ENCODE measurements at places on chromosomes 1 and 21.

GRCh38 chr1:1024771-1025699 lies 5.1 kb downstream of the AGRN start:
- no peak for DNase-seq

GRCh38 chr1:161166669-161167548 lies 683 bp downstream of the PPOX start:
- no peak for DNase-seq

DNA sequence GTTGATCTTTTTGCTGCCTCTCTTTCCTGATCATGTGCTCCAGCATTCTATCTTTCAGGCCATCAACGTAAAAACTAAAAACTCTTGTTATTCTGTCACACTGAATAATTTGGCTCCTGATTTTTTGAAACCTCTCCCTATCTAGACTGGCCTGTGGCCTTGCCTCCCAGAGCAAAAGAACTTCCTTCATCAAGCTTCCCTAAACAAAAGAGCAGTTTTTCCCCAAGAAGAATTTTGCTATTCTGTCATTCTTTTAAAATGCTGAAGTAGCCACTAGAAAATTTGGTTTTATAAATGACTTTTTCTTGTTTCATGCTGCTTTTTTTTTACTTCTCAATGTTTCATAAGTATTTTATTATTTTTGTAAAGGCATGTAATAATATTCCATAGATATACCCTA lies 37.1 kb upstream of the CR2 start:
- DNase-seq: no peak

DNA sequence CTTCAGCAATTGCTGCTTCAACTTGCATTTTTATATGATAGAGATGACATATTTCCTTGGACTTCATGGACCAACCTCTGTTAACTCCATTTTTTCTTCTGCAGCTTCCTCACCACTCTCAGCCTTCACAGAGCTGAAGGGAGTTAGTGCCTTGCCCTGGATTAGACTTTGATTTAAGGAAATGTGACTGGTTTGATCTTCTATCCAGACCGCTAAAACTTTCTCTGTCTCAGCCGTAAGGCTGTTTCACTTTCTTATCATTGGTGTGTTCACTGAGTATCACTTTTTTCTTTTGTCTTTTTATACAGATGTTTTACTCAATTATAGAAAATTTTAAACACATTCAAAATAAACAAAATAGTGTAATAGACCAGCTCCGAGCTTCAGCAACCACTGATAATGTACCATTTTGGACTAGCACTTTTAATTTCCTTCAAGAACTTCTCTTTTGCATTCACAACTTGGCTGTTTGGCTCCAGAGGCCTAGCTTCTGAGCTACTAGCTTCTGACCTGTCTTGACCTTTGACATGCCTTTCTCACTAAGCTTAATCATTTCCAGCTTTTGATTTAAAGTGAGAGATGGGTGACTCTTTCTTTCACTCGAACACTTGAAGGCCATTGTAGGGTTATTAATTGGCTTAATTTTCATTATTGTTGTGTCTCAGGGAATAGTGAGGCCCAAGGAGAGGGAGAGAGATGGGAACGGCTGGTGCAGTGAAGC lies 9.3 kb downstream of the NEK7 start:
- DNase-seq: no peak

DNA sequence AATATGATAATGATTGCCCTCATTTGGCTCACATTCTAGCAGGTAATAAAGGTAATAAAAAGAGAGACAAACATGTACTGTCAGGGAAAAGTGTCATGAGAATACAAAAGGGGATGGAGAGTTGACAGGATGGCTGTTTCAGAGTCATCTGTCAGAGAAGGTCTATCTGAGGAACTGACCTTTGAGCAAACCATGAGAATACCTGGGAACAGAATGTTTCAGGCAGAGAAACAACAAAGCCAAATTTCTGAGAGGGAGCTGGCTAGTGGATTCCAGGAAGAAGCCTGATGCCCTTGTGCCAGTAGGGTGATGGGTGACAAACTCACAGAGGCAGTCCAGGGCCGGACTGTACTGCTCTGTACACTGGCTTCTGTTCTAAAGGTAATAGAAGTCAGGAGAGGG lies 107.2 kb downstream of the C1orf21 start:
- no peak for DNase-seq

DNA sequence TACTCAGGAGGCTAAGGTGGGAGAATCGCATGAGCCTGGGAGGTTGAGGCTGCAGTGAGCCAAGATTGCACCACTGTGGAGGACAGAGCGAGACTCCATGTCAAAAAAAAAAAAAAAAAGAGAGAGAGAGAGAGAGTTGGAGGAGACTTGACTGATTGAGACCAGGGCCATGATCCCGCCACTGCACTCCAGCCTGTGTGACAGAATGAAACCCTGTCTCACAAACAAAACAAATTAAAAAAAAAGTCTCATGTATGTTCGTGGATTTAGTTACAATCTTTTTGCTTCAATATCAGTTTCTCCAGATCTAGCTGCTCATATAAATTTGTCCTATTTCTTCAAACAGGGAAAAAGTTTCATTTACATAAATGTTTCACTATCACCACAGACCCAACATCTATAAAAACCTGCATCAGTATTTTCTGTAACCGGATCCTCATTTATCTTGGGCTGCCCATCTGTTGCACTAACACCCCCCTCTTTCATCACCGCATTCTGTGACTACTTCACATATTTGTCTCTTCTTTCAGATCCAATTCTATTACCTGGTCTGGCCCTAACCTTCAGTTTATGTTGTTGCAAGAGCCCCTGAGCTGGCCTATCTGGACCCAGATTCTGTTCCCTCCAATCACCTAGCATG lies 127.0 kb downstream of the GREM2 start:
- no peak for DNase-seq

DNA sequence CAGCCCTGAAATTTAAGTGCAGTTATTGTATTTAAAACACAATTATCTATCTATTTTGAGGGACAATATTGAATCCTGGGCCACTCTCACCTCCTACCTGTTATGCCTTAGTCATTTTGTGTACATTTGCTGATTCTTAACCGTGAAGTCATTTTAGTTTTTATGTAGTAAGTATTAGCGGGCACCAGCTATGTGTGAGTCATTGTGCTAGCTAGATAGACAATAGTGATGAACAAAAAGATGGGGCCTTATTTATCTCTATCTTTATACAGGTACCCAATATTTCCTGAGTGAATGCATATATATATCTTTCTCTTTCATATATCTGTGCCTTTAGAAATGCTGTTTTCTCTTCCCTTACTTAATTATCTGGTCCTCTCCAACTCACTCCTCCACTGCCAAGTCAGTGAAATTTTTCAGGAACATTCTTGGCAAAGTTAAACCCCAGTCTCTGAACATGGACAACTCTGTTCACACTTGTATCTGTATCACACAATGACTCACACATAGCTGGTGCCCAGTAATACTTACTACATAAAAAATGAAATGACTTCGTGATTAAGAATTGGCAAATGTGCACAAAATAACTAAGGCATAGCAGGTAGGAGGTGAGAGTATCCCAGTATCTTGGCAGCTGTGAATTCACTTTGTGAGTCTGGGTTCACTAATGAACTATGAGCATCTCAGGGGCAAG lies 166.0 kb upstream of the C8B start:
- DNase-seq: no peak

GRCh38 chr1:235417086-235417697 lies 50.0 kb downstream of the TBCE start:
- peak; percentile 21 for DNase-seq

DNA sequence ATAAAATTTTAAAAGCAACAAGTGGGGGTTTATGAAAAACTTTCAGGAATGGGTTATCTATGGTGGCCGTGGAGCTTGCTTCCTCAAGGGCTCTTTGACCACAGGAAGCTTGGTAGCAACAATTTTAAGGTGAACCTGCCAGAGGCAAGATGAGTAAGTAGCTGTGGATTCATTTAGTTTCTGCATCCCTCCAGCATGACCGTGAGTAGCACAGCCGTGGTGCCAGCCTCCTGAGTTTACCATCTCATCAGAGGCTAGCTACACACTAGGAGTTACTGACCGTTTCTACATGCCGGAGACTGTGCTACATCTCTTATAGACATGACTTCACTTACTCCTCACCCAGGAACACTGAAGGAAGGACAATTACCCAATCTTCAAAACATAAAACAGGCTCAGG lies 30.1 kb upstream of the PLEKHG5 start:
- no peak for DNase-seq

GRCh38 chr1:58155418-58156123 lies 391.0 kb downstream of the OMA1 start:
- no peak for DNase-seq

GRCh38 chr1:179376223-179376622 lies 10.5 kb downstream of the AXDND1 start:
- no peak for DNase-seq

- DNase-seq: no peak
Measured at GRCh38 chr1:221777431-221778072, 35.7 kb upstream of the DUSP10 start.

GRCh38 chr1:110348050-110348449 lies 8.9 kb downstream of the RBM15 start:
- DNase-seq: no peak

DNA sequence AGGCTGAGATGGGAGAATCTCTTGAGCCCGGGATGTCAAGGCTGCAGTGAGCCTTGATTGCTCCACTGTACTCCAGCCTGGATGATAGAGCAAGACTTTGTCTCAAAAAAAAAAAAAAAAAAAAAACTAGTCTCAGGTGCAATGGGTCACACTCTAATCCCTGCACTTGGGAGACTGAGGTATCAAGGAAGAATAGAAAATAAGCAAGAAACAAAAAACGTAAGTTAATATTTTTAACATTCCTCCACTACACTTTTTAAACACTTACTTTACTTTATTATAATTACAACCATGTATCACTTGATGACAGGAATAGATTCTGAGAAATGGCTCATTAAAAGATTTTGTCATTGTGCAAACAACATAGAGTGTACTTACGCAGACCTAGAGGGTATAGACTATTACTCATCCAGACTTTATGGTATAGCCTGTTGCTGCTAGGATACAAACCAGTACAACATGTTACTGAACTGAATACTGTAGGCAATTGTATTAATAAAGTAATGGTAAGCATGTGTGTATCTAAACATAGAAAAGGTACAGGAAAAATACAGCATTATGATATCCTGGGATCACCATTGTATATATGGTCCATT lies 1244.1 kb upstream of the ADGRL4 start:
- no peak for DNase-seq

DNA sequence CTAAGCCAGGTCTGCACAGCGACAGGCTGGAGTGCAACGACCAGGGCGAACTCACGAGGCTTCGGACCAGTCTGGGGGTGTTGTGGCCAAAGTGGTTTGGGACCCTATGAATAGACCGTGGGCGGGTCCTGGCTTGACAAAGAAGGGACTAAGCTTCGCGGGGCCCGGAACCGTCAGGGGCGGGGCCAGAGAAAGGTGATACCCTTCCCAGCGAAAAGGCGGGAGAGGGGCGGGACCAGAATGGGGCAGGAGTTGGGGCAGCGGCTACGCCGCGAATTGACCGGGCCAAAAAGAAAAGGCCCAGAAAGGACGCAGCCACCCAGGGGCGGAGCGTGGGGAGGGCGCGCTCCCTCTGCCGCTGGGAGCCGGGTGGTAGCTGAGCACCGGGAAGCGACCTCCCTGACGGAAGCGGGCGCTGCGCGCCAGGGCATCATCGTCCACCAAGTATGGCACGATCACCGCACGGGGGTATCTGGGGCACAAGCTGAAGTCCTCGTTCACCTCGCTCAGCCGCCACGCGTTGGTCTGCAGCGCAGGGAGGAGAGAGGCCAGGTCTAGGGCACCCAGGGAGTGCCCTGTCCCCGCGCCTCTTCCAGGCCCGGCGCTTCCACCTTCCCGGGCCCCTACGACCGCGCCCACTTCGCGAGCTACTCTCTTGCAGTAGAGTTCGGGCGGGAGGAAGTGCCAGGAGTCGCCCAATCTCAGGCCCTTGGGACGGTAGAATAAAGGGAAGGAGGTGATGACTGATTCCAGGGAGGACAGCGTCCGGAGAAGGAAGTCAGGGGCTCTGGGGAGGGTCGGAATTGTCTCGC lies 6.7 kb upstream of the FAM167B start:
- DNase-seq: peak; percentile 28

GRCh38 chr1:226308166-226308722 lies 720 bp downstream of the LIN9 start:
- DNase-seq: no peak

DNA sequence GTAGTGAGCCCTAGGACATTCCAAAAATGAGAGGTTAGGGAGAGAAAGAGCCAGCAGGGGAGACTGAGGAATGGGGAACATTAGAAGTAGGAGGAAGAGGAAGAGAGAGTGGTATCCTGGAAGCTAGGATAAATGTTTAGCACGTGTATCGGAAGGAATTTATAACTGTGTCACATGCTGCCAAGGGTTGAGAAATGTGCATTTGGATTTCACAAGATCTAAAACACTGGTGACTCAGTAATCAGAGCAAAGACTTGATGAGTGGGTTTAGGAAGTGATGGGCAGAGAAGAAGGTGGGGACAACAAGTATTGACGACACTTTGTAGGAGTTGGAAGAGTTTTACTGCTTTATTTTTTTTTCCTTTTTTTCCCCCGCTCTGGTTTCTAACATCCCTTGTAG lies 193.9 kb downstream of the FMN2 start:
- no peak for DNase-seq

GRCh38 chr1:155117610-155118009 lies 10.1 kb upstream of the EFNA1 start:
- DNase-seq: no peak

DNA sequence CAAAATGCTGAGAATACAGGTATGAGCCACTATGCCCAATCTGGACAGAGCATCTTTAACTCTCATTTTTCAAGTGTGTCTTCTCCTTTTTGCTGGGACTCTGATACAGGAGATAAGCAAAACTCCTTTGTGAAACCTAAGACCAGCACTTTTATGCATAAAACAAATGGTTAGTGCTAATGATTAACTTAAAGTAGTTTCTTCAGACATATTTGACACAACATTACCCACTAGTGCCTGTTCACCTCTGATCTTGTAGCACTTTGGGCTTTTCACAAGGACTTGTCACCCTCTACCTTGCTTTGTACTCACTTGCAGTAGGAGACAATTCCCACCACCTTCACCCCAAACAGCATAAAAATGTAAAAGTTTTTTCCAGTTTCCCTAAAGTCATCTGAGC lies 216.3 kb downstream of the RGS7 start:
- DNase-seq: no peak

DNA sequence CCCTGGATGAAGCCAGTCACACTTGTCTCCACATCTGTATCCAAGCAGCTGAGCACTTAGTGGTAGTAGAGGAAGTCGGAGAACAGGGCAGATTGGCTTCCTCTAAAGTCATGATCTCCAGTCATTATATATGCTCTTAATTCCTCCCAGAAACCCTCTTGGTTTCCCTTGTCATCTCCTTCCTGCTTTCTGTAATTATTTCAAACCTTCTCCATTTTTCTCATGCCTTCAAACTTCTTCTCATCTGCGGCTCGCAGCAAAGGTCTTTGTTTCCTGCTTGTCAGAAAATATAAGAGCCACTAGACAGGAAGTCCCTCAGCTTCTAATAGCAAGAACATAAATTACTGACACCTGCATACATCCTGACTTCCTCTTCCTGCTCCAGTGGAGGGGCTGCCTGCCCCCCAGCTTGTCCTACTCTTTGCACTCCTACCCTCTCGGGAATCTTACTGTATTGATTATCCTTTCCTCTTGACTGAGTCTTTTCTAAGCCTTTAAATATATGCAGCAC lies 124.6 kb upstream of the NGF start:
- no peak for DNase-seq

Measured in activated CD8-positive, alpha-beta memory T cell treated with anti-CD3 and anti-CD28 coated beads for 4 hours (primary cell).